EL (cell line): ENCODE measurements at places on chromosomes 2 and 18.

- no peak for DNase-seq
Observed at GRCh38 chr2:195610717-195611116, 46.3 kb upstream of the SLC39A10 start.

GRCh38 chr2:82839036-82839435, 1620.0 kb downstream of the SUCLG1 start:
- DNase-seq, result peak; percentile 43

- peak; percentile 74 for DNase-seq
Observed at GRCh38 chr2:195683174-195683573, 26.1 kb downstream of the SLC39A10 start.

DNA sequence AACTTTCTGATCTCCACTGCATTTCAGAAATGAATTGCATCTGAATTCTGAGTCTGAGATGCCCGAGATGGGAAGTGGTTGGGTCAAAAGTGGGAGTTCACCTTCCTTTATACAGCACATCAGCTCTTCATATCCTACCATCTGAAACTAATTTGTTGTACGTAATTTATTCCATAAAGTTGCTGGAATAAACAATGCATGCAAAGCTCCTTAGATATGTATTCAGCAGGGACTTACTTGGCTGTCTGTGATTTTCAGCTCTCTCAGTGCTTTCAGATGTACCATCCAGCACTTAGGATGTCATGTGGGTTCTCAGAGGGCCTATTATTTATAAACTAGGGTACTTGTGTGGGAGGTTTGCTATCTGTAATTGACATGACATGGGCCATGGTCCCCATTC, 46.9 kb upstream of the EFEMP1 start:
- DNase-seq, result no peak

GRCh38 chr2:61959381-61960293, 54.2 kb downstream of the COMMD1 start:
- no peak for DNase-seq

- DNase-seq, result peak; percentile 1
Observed at GRCh38 chr2:48885841-48886240, 130.3 kb upstream of the LHCGR start.

DNA sequence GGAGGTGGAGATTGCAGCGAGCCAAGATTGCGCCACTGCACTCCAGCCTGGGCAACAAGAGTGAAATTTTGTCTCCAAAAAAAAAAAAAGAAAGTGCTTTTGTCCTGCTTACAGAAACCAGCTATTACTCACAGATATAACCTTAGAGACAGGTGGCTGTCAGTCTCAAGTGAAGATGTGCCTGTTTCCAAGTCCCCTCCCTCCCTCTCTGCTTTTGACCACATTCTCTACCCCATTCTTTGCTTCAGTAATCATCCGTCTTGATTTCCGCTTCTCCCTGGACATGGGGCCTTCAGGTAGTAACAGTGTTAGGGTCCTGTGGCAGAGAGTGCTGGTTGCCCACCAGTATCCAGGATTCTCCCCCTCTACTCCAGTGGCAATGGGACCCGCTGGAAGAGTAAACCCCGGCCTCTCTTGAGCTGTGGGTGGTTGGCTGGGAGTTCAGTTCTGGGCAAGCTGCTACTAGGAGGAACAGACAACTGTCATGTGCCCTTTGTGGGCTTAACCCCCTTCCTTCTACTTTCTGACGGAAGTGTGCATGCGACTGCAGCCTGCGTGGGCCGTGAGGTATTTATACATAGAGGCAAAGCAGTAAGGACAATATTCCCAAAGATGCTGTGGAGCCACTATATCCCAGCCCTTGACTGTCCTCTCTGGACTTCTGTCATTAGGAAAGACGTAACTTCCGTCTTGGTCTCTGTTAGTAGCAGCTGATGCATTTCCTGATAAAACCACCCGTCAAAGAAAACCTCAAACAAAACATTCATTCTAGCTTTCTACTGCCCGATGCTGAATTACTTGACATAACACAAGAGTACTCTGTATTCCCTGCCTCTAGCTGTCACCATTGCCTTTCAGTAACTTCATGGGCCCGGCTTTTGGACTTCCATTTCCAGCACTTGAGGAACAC, 17.8 kb downstream of the PDCL3 start:
- no peak for DNase-seq

GRCh38 chr18:21331065-21331464, 89.0 kb downstream of the GREB1L start:
- no peak for DNase-seq

- no peak for DNase-seq
Observed at GRCh38 chr2:27381577-27382181, 1.1 kb upstream of the ZNF513 start.

GRCh38 chr2:28869494-28870145, 489 bp downstream of the TRMT61B start:
- peak; percentile 1 for DNase-seq

- DNase-seq, result no peak
Observed at GRCh38 chr18:8699948-8700347, 5.4 kb upstream of the MTCL1 start.

DNA sequence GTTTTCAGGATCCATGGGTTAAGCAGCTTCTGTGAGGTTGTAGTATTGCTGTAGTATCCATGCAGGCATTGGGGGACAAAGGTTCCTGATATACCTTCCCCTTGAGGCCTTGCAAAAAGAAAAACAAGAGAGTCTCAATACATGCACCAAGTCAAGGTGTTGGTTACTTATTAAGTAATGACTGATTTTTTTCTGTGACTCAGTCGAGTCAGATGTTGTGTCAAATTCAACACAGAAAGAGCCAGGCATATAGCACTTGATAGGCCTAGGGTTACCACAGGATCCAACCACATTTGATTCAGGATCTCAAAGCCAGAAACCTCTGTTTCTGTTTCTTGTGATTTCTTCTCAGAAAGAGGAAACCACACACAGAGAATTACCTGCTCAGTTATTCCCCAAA, 24.9 kb upstream of the CD8A start:
- no peak for DNase-seq

GRCh38 chr2:1698188-1698945, 45.9 kb downstream of the PXDN start:
- DNase-seq, result no peak

DNA sequence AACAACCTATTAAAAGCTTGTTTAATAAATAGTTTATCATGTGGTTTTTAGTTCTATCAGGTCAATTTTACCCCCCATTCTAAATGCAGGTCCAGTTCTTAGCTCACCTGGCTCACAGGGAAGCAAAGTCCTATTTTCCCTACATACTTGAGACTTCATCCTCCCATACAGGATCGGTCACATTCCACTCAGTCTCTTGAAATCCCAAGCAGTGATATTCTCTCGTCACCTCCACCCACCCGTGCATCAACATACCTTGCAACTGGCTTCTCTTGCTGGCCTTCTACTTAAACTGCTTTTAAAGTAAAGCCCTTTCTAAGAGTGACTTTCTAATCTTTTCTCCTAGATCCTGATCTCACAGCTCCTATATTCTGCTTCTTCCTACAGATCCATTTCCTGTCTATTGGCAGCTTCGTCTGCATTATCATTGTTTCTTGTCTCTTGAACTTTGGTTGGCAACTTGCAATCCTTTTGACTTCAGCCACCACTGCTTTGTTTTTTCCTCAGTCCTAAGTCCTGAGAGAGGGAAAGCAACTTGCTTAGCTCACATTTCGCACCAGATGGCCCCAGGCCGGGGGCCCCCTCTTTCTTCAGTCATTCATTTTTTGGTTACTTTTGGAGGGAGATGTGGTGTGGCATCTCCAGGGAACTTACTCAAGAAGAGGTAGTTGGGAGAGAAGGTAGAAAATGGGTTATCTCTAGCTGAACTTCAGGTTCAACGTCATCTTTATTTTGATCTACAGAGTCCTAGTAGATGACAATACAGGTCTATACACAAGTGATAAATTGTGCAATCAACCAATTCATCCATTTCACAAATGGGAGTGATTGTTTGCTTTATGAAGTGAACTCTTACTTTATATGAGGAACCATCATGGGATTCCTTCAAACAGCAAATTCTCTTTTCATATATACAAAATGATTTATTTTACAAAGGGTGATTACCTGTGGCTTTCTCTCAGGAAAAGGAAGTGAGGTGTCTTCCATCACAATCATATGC, 23.9 kb upstream of the NCOA1 start:
- DNase-seq, result no peak

- DNase-seq, result no peak
Observed at GRCh38 chr2:42856891-42857632, 64.7 kb upstream of the HAAO start.

DNA sequence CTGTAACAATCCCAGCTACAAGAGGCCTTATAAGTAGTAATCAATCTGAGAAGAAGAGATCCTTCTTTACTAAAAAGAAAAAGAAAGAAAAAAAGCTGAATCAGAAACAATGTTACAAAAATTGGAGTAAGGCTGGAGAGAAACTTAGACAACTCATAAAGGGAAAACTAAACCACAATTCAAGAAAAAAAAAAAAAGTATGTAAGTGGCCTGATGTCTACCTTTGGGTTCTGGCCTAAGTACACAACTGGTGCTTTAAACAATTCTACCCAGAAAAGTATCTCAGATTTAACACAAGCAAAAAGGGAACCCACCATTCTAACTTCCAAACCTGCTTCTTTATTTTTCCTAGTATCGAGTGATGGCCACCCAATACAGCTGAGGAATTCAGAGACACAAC, 45.3 kb downstream of the ZNF521 start:
- no peak for DNase-seq

GRCh38 chr2:160427629-160428404, 65.8 kb downstream of the RBMS1 start:
- peak; percentile 64 for DNase-seq

- DNase-seq, result no peak
Observed at GRCh38 chr2:149536649-149537048, 50.9 kb downstream of the MMADHC start.

- DNase-seq, result no peak
Observed at GRCh38 chr2:86021396-86022378, 84.0 kb downstream of the POLR1A start.

GRCh38 chr2:240594511-240595380, 8.2 kb downstream of the CAPN10 start:
- no peak for DNase-seq
